ENCODE measurements at places on chromosomes 6 and 20.
A peak's percentile ranks its signal among the peaks of the same experiment; 100 is the strongest.

GRCh38 chr6:153553627-153554026 lies 422.5 kb upstream of the RGS17 start:
- DNase-seq: no peak

GRCh38 chr20:46195264-46196036 lies 77.3 kb downstream of the CD40 start:
- no peak for DNase-seq

- no peak for DNase-seq
Observed at GRCh38 chr6:162733489-162733888, 5.7 kb downstream of the PACRG start.

- DNase-seq: no peak
Observed at GRCh38 chr6:79440598-79440997, 96.6 kb downstream of the LCA5 start.

GRCh38 chr20:33693289-33693688 lies 7.1 kb upstream of the E2F1 start:
- no peak for DNase-seq

DNA sequence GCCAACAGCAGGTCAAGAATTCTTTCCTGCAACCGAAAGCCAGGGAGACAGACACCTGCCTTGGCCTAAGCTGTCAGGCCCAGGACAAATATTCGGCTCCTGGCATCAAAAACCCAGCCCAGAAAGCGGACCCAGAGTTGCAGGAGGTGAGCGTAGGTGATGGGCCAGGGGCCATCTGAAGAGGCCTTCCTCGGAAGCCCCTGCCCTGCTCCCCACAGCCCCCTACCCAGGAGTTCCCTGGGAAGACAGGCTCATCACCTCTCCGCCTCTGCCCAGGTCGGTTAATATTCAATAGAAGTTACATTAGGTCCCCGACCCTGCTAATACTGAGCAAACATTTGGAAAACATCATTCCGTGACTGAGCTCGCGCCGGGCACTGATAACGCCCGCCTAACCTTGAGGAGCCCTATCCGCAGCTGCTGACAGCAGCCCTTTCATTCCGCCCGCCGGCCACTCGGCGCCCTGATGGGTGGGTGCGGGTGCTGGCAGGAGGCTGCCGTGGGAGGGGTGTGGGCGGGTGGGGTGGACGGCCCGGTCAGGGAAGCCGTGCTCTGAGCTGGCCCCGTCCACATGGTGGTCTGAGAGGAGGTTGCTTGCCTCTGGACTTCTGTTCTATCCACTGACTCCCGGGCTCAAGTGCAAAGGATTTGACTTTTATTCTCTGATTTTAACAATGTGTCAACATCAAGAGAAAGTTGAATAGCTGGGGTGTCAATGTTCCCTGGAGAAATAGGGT lies 55.7 kb downstream of the HNF4A start:
- DNase-seq: no peak

DNA sequence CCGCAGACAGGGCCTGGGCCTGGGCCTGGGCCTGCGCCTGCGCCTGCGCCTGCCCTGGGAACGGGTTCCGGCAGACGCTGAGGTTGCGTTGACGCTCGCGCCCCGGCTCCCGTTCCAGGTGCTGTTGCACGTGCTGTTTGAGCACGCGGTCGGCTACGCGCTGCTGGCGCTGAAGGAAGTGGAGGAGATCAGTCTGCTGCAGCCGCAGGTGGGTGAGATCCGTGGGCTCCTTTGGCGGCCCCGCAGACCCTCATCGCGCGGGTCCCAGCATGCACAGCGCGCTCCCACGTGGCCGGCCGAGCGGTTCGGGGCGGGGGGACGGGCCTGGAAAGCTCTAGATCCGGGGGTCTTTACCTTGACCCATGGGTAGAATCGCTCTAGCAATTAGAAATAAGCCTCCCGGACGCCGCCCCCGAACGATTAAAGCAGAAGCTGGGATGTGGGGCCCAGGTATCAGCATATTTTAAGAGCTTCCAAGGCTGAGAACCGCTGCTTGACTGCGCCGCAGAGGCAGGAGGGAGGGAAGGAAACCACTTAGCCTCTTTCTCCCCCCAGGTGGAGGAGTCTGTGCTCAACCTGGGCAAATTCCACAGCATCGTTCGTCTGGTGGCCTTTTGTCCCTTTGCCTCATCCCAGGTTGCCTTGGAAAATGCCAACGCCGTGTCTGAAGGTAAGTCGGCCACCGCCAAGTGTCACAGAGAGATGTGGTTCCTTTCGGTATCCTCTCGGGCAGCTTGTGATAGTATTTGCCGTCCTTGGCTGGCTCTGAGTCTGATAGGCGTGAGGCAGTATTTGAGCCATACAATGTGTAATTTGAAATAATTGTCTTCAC lies 508 bp downstream of the NOP56 start:
- peak; percentile 36 for DNase-seq

- DNase-seq: no peak
Observed at GRCh38 chr6:31836047-31836473, 8.5 kb downstream of the HSPA1B start.

DNA sequence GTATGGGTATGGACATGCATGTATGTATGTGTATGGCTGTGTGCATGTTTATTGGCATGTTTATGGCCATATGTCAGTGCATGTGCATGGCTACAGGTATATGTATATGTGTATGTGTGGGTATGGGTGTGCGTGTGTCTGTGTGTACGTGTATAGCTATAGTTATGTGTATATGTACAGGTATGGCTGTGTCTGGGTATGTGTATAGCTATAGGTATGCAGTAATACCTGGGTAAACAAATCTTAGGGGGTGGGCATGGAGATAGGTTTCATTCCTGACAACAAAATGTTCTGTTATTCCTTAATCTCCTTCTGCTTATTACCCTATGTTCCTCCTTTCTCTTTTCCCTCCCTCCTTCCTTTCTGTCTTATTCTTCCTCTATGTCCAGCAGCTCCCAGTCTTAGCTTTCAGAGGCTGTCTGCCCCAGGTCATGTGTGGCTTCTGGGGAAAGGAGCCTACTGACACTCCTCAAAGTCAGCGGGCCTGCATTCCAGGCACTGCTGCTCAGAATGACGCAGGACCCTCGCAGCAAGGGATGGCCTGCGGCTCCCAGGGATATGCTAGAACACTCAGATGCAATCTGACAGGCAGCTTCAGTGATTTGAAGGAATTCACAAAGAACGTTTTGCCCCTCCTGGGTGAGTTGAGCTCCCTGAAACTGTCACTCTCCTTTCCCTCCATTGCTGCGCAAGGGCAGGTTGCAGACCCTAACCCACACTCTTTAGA lies 139.3 kb upstream of the PHACTR1 start:
- DNase-seq: no peak

DNA sequence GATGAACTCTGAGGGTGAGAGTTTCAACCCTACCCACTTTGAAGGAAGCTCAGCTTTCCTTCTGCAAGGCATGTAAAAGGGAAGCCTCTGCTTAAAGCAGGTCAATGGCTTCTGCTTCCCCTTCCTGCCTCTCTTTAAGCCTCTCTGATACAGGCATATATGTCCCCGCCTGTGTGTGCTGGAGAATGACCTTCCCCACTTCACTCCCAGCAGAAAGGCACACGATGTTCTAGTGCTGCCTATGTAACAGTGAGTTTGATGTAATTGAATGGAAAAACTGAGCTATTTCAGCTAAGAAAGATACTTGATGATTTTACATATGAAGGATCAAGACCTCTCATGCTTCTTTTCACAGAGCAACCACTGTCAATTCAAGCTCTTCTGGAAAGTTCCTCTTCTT lies 632.2 kb downstream of the HACE1 start:
- no peak for DNase-seq

DNA sequence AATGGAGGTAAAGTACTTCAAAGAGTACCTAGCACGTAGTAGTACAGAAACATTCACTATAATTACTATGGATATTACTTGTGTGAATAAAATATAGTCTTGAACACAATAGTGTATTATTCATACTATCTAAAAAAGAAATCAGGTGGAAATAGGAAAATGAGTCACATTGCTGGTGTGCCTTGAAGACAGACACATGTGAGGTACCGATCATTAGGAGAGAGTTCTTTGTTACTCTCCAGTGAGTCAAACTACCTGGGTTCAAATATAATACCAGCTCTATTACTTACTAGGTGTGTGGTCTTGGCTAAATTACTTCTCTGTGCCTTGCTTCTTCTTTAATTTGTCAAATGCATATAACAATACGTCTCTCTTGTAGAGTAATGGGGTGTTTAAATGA lies 50.8 kb upstream of the BEND6 start:
- DNase-seq: no peak

GRCh38 chr6:16725145-16725864 lies 36.0 kb downstream of the ATXN1 start:
- DNase-seq: no peak

DNA sequence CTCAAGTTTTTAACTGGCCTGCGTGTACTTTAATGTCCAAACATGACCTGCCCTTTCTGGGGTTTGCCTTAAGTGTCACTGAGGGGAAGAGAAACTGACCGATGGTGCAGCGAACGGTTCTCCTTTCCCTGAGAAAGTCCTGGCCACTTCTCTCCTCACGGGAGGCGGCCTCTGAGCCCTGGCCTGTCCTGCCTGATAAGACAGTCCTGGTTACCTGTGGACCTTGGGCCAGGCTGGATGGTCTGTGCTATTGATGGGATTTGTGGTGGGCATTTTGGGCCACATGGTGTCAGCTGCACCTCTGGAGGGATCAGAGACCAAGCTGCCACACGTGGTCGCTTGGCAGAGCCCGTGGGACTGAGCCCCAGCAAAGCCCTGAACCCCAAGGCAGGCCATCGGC lies 11.6 kb upstream of the NTSR1 start:
- no peak for DNase-seq

DNA sequence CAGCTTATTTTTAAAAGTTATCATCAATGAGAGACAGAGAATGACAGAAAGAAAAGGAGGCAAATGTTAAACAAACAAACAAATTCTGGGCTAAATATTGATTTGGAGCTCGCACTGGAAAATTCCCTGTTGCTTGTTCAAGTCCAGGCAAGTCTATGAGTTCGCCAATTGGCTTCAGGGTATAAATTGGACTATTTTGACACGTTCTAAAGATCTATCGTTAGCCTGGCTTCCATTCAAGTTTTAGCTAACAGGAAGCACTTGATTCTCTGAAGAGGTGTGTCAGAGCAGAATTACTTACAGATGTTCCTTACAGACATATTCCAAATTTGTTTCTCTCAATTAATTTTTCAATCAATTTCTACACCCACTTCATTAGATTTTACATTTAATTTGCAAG lies 15.8 kb upstream of the RFPL4B start:
- no peak for DNase-seq

DNA sequence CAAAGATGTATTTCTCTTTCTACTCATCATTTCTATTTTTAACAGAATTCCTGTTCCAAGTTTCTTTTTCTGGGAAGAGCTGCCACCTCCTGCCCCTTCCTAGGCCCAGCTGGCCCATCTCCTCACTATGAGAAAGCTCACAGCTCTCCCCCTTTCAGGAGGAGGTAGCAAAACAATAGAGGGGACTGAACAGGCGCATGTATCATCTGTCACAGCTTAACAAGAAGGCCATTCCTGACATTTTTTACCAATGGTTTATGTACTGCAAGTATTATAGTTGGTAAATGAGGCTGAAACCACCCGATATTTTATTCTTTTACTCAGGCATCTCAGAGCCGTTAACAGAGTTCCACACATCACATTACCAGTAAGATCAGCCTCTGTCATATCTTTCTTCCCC lies 103.7 kb upstream of the MTHFD1L start:
- DNase-seq: no peak

GRCh38 chr20:1206366-1207148 lies 3.3 kb downstream of the C20orf202 start:
- DNase-seq: no peak

DNA sequence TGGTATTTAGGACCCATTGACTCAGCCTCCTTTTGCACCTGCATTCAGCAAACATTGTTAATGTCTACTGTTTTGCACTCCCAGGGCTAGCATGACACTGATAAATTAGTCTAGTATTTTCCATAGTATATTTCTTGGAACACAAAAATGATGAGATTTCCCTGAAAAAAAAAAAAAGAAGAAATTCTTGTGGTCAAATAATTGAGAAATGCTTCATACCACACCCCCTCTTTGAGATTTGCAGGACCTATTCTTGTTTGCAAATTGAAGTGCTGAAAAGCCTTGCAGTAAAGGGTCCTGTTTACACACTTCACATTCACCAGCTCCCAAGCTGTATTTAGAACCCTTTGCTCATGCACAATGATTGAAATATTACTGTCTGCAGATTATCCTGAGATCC lies 36.3 kb upstream of the CLIC5 start:
- no peak for DNase-seq

DNA sequence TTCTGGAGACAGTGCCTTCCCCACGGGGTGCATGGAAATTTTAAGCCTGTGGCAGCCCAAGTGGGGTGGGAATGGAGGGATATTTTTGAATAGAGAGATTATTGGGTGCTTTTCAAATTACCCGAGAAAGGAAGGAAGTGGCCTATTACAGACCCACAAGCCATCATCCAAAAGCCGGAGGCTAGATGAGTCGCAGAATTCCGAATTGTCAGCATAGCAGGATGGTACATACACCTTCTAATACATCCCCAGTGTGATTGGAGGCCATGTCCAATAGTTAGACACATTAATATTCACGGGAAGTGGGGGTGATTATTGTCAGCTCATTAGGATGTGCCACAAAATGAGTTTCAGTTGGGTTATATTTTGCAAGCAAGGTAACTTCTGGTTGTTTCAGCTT lies 133.0 kb downstream of the FIG4 start:
- no peak for DNase-seq

DNA sequence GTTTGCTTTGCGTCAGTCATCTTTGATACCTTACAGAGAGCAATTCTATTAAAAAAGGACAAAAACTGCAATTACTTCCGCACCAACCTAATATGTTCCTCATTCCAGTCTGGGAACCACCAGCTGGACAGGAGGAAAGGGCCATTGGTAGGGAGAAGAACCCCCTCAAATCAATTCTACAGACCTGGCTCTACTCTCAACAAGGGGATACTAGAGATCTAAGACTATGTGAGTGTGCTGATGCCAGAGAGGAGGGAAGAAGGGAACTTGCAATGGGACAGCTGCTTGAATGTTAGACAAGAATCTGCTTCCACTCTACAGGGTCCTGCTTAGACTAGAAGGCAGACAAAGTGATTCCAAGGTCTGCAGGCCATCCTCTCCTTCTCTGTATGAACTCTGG lies 13.3 kb downstream of the MRPS18A start:
- DNase-seq: no peak

- DNase-seq: no peak
Observed at GRCh38 chr20:60035-60918, 27.2 kb upstream of the DEFB125 start.

GRCh38 chr20:50188879-50189680 lies 1.6 kb upstream of the CEBPB start:
- no peak for DNase-seq

GRCh38 chr20:25355011-25355595 lies 35.5 kb downstream of the ABHD12 start:
- DNase-seq: no peak

GRCh38 chr20:64077876-64078551 lies 1.3 kb downstream of the RGS19 start:
- DNase-seq: peak; percentile 55

GRCh38 chr6:5540370-5540769 lies 279.1 kb downstream of the FARS2 start:
- no peak for DNase-seq

- no peak for DNase-seq
Observed at GRCh38 chr6:137808191-137808590, 58.9 kb upstream of the TNFAIP3 start.

- DNase-seq: no peak
Observed at GRCh38 chr20:24643731-24644626, 174.6 kb downstream of the SYNDIG1 start.
